ENCODE measurements at places on chromosomes 6 and 20.

GRCh38 chr6:101397199-101397598 lies 3.7 kb downstream of the GRIK2 start:
- no peak for DNase-seq

GRCh38 chr20:54550776-54551396 lies 75.5 kb downstream of the DOK5 start:
- DNase-seq: no peak

DNA sequence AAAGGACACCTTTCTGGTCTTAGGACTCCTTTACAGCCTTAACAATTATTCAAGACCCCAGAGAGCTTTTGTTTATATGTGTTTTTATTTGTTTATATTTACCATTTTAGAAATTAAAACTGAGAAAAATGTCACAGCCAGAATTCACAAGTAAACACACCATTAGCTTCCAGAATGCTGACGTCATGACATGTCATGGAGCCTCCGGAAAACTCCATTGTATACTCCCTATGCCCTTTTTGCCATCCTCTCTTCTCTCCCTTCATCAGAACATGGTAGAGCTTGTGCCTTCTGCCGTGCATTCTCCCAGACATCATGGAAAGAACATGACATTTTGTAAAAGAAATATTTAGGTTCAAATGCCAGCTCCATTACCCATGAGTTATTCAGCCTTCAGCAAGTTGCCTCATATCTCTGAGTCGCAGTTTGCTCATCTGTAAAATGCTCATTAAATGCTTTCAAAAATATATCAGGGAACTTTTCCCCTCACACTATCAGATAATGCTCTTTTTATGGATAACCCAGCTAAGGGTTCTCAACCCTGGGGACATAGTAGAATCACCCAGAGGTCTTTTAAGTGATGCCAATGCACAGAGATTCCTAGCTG lies 27.8 kb downstream of the TNFAIP3 start:
- DNase-seq: no peak

DNA sequence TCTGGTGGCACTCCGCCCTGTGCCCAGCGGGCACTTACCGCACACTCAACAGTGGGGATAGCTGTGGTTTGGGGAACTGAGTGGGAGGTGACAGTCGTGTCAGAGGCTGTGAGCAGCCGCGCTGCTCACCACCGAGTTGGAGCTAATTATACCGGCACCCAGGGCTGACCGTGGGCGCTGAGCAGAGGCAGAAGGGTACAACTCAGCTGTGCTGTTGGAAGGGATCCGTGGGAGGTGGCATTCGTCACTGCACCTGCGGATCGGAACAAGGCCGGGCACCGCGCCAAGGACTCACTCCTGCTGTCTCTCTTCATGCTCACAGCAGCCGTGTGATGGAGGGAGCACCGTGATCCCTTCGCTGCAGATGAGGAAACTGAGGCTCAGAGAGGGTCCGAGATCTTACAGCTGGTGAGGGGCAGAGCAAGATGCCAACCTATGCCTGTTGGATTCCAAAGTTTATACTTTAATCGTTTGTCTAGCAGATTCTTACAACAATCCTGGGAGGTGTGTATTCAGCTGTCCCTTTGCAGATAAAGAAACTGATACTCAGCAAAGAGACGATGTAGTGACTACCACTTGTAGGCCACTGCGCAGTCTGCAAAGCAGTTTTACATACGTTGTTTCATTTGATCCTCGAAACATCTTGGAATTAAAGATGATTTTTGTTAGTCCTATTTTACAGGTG lies 713 bp upstream of the ELMO2 start:
- peak; percentile 64 for DNase-seq

- DNase-seq: no peak
These were observed 302.0 kb downstream of the ALDH8A1 start for GRCh38 chr6:134647861-134648260.

GRCh38 chr6:42960243-42961019 lies at the start of gene GNMT:
Gene GNMT (plus strand): TSS chr6:42960754. CDS start chr6:42960768, 14 bp downstream.
- peak; percentile 94 for DNase-seq

DNA sequence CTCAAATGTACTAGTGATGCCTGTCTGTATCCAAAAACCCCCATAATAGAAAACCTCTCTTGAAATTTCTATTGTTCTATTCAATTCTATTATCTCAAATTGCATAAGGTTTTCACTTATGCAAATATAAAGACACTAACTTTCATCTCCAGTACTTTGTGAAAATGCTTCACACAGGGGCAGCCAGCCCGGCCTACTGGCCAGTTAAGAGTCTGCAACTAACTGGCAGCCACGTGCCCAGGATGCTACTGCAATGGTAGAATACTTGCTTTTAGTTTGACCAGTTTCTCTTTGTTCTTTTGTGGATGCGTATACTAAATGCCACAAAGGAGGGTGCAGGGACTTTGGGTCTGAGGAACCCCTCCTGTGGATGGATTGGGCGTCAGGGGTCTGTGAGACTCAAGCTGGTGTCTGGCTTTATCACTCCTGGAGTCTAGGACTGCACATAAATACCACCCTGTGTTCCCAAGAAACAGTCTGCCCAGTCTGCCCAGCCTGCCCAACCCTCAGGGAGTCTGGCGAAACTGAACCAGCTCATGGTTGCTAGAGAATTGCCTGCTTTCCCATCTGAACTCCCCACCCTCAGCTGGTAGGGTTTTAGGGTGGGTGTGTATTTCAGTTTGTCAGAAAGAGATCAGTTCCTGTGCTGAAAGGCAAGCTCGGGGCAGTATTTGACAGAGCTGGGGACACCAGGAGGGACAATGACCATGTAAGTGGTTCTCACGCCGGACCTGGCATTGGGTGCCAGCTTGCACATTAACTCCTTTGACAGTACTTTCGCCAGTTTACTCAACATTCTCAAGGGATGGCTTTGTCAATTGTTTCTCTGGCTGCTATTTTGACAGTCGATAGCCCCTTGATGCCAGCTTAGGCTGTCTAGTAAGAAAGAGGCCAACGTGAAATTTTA lies 558.2 kb upstream of the JAG1 start:
- DNase-seq: no peak

DNA sequence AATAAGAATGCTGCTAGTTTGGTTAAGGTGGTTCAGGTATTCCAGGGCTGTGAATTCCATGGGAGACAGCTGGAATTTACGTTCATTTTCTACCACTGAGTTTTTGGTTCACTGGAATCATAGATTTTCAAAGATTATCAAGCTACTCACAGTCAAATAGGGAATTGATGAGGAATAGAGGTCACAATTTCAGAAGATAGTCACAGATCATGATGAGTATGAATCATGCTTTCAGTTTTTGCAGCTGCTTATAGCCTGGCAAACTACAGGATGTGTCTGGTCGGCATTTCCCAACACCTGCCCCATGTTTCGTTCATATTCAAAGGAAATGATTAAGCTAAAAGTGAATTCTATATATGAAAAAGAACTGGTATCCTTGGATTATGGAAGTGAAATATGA lies 58.7 kb downstream of the BCKDHB start:
- no peak for DNase-seq

- no peak for DNase-seq
These were observed 104.1 kb upstream of the SLC35B3 start for GRCh38 chr6:8539453-8539852.

- no peak for DNase-seq
These were observed 979.0 kb upstream of the MAN1A1 start for GRCh38 chr6:120328521-120328920.

All from endodermal cell (in vitro differentiated cells).